ENCODE measurements at places on chromosomes 16 and 17.

- DNase-seq, result no peak
These were observed 15.4 kb downstream of the GPT2 start for GRCh38 chr16:46899443-46900143.

DNA sequence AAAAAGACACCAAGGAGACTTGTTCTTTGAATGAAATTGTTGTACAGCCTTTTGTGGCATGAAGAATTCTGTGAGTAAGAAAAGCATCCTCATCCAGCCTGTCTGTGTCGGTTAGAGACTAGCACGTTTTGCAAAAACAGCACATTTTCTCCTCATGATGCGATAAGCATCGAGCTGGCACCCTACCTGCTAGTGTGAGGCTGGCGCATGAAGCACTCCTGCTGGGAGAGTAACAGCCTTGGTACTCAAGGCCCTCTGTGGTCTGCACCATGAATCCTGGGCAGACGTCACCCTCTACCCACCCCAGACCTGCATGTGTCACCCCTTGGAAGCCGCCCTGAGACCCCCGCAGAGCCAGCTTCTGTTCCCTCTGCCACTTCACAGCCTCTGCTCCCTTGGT, 92.6 kb upstream of the TMEM132E start:
- DNase-seq, result no peak

DNA sequence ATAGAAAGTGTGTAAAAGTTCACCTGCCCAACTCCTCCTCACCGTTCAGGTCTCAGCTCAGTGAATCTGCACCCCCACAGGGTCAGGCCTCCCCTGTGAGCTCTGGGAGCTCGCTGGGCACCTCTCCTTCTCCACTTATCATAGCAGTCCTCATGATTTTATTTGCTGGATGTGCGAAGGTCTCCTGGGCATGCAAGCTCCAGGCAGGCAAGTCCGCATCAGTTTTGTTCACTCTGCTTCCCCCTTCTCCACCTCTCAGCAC, 112.8 kb downstream of the ZNF423 start:
- DNase-seq, result no peak

DNA sequence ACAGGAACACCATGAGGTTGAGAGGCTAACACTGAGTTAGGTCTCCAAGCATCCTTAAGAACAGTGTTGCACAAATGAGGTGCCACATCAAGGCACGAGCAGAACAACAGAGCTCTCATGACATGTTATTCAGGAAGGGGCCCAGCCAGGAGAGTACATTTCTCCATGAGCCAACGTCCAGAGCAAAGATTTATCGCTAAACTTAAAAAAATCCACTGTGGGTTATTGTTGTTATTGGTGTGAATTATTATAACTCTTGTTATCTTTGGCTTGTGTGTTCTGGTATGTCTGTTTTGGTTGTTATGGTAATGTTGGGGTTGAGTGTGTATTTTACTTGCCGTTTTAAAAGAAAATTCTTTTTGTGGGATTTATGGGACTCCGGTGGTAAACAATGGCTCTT, 68.9 kb upstream of the MSI2 start:
- DNase-seq, result no peak

DNA sequence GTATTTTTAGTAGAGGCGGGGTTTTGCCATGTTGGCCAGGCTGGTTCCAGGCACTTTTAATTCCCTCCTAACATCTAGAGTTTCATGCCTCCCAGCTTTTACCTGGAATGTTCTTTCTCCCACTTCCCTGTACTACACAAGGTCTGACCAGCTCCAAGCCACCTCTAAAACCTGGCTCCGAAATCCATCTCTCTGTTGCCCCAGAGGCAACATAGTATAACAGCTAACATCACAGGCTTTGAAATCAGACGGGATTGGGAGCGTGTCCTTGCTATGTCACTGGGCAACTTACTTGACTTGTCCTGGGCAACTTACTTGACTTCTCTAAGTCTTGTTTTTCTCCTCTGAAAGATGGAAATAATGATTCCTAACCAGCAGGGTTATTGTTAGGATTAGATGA, 15.1 kb downstream of the UNC45B start:
- no peak for DNase-seq

DNA sequence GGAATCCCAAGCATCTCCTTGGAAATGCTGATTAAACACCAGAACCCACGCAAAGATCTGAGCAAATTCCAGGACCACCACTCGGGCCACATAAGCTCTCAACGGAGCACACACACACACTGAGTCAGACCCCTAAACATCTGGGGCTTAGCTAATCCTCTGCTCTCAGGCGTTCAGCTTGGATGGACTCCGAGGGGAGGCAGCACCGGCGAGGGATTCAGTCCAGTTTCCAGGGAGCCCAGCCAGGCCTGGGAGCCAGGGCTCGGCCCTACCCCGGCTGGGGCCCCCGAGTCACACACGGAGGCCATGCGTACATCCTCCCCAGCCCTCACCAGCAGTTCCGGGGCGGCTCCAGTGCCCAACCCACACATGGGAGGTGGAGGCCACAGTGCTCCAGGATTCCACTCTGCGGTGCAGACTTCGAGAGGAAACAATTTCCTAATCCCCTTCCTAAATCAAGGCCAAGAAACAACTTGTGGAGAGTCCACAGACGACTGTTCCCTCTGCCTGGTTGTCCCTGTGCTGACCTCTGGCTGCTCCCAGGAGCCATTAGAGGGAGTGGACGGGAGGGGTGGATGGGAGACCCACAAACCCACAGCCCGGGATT, 70.5 kb downstream of the GAS7 start:
- no peak for DNase-seq

DNA sequence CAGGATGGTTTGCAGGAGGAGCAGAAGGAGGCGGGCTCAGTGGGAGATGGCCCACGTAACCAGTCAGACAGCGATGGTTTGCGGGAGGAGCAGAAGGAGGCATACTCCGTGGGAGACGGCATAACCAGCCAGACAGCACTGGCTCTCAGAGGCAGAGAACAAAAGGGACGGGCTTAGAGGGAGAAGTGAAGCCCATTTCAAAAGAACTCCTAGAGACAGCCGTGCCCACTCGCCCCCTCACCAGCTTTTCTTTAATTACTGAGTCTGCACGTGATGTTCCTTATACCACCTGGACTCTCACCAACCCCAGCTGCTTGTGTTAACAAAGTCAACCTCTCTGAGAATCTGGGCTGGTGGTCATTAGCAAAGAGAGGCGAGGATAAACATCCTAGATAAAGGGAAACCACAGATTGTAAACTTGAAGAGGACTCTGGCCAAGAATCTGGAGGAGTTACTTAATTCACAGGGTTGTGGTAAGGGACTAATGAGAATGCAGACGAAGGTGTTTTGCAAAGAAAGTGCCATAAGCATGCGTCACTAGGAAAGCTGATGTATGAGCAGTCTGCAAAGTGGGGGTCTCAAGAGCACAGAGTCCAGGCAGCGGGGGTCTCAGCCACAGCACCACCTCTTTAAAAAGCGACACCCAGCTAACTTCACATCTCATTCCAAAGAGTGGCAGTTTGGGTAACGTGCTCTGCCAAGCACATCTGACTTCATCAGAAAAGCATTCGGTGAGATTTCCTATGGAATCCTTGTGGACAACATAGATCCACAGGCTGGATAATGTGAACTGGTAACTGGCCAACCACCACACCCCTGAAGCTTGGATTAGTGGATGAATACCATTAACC, 51.7 kb downstream of the NXN start:
- peak; percentile 68 for DNase-seq

DNA sequence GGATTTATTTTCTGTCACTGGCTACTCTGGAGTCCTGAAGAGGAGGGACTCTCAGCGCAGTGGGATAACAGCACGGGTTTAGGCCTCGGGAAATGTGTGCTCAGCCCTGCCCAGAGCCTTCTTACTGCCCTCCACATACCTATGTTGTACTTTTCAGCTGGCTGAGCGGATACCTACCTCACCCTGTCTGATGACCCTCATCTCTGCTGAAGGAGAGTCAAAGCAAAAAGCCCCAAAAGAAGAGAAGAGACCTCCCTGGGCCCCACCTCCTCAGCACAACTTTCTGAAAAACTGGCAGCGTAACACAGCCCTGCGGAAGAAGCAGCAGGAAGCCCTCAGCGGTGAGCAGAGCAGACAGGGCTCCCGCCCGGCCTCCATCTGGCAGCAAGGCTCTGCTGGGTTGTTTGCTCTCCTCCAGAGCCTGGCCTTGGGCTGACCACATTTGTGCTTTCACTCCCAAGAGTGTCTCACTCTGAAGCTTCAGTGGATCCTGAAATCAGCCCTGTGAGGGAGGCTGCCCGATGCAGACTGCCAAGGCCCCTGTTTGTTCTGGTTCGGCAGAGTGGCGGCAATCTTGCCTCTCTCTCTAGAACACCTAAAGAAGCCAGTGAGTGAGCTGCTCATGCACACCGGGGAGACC, 10.3 kb downstream of the MYCBPAP start:
- no peak for DNase-seq

DNA sequence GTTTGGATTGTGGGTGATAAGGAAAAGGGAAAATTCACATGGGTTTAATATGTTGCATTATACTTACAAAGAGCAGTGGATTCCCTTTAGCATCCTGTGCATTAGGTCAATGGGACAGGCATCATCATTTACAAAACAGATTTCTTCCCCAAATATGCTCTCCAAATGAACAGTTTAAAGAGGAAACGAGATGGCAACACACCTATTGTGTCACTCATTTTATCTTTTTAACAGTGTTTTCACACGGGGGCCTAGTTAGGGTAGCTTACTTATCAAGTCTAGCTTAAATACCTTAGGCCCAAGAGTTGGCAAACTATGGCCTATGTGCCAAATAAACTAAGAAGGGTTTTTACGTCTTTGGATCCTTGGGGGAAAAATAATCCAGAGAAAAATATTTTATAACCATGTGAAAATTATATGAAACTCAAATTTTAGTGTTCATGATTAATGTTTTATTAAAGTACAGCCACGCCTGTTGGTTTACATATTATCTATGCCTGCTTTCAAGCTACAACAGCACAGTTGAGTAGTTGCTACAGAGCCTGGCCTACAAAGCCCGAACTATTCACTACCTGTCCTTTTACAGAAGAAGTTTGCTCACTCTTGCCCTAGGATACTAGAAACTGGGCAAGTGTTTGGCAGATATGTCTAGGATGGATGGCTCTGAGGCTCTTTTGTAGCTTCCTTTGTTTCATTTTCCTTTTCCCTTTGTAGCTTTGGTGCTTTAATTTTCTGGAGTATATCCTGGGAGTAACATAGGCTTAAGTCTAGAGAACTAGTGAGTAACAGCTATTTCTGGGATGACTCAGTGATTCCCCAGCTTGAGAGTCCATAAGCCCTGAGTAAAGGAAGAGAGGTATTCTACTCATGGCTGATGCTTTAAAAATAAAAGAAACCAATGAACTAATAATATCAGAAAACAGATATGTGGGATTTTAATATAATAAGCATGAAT, 12.4 kb downstream of the NUP93 start:
- DNase-seq, result no peak

DNA sequence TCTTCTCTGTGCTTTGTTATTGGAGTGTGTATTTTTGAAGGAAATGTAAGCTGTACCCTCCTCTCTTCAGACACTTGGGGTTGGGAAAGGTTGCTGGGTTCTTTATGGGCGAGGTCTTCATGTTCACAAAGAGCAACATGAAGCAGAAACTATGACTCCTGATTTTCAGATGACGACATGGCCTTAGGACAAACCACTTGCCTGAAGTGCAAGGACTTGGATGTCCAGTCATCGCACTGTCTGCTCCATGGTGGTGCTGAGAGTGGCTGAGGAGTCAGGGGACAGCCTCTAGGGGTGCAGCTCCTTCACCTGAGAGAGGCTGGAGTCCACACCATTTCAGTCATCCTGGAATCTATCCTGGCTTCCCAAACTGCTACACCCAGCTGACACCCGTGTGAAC, 183.9 kb upstream of the CDH5 start:
- DNase-seq, result no peak

GRCh38 chr16:30844671-30845449, 49.0 kb downstream of the BCL7C start:
- no peak for DNase-seq

DNA sequence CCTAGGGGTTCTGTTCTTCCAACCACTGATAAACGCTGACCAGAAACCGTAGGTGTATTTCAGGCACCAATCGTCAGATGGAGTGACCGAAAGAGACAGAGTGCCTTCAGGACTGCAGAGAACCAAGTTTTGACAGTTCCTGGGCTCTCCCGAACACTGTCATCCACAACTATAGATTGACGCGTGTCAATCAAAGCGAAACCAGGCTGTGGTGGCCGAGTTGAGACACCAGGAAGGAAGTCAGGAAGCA, 11.9 kb upstream of the AURKB start:
- DNase-seq, result no peak

DNA sequence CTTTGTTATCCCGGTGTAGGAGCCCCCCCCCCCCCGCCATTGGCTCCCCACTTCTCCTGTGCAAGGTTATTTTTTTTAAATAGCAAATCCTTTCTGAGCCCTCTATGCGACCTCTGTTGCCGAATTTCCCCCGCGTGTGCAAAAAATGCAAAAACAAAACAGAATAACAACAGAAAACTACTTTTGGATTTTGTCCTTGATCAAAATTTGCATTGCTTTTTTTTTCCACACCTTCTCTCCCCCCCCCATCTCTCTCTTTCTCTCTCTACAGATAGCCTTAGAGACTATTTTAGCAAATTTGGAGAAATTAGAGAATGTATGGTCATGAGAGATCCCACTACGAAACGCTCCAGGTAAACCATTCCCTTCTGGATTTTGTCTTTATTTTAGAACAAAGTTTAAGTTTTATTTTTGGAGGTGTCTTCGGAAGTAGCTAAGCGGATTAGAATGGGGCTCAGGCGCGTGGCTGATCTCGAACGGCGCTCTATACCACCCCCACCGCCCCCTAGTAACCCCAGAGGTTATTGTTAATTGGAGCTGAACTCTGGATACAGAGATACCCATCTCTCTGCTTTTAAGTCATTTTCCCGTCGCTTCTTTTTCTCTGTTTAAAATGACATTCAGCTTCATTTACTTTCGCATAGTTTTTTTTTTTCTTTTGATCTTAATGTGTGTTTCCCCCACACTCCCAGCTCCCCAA, 1.0 kb downstream of the MSI2 start:
- no peak for DNase-seq

DNA sequence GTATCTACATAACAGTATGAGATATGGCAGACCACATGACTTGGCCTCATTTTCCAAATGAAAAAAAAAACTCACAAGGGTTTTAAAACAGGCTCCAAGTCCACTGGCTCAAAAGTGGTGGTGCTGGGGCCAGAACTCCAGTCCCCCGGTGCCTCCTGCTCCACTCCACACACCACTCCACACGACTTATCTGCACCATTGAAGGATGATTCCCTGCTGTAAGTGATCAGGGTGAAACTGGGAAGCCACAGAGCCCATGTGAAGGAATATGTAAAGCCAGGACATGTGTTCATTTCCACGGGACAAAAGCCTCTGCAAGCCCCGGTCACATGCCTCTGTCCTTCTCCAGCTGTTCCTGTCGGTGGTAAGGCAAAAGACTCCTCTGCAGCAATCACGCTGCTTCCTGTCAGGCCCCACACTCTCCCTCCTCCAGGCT, 97.2 kb downstream of the ZNF18 start:
- DNase-seq, result no peak

DNA sequence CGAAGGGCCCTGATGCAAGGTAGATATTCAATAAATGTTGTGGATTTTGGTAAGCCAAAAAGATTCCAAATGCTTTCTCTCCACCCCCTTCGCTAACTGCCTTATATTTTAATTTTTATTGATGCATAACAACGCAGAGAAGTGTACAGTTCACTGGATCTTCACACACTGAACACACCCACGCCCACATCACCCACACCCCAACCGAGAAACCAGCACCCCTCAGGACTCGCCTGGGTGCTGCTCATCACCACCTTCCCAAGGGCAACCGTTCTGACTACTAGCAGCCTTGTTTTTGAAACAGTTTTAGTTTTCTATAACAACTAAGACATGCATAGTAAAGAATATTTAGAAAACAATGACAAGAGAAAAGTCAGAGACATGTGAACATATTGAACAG, 9.1 kb upstream of the PLCG2 start:
- DNase-seq, result no peak

GRCh38 chr17:14919631-14920213, 345.4 kb downstream of the PMP22 start:
- no peak for DNase-seq

Measured in posterior cingulate gyrus (tissue), 11 donors.